Trophoblast cell (in vitro differentiated cells and primary cell): ENCODE measurements at places on chromosomes 13 and 19.

- DNase-seq: no peak
Measured at GRCh38 chr19:16922949-16923348, 34.1 kb downstream of the F2RL3 start.

DNA sequence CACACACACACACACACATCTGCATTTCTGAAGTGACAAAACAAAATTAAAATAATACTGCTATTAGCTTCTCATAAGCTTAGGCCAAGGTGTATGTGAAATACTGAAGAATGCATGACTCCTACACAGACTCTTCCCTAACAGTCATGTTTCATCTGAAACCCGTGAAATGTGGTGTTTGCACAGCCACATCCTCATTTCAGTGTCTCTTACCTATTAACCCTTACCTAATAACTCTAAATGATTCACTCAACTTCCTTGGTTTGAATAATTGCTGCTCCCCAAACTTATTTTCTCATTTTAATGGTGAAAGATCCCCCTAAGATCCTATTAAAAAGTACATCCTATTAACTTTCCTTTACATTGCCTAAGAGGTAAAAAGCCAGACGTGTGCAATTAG lies 117.6 kb downstream of the MIPEP start:
- DNase-seq: no peak

- no peak for DNase-seq
Measured at GRCh38 chr19:19026299-19026971, 6.9 kb downstream of the SUGP2 start.

- no peak for DNase-seq
Measured at GRCh38 chr19:8965887-8966286, 44.3 kb downstream of the MUC16 start.

- DNase-seq: no peak
Measured at GRCh38 chr19:40805258-40805868, 6.4 kb downstream of the EGLN2 start.

DNA sequence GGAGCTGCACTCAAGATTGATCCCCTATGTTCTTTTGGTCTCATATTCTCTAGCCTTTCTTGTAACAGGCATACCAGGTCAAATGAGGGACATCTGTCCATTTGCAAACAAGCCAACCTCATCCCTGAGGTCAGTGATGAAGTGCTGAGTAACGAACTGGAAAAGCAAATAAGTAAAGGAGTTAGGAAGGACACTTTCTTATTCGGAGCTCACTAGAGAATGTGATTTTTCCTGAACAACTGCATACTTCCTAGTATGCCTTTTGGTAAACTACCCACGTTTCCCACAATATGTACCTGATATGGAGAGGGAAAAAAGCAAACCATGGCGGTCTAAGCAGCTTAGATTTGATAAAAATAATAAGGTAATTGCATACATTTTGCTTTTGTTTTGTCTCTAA lies 91.0 kb upstream of the MYCBP2 start:
- peak; percentile 89 for DNase-seq
